H1 (cell line): ENCODE measurements at places on chromosomes 2 and 18. TPM values are rescaled to one million over a fixed set of nuclear protein-coding genes. Genes with fewer than 3 reads are reported as not detected.

DNA sequence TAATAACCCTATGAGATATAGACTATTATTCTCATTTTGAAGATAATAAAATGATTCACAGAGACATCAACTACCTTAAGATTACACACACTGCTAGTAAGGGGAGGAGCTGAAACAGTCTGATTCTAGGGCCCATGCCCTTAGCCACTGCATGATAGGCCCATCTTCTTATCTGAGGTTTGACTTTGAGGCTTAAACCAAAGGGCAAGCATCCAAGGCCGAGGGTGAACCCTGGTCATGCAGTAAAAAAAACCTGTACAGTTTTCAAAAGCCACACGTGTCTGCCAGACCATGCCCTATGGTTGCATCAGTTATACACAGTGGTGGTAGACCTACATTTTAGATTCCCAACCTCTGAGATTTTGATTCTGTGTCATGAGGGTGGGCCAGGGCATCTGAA lies 44.8 kb downstream of the POLE4 start:
- no peak for DNase-seq

GRCh38 chr2:28751956-28752630 lies 463 bp downstream of the PPP1CB start:
- no peak for DNase-seq

GRCh38 chr2:58616961-58617360 lies 375.8 kb upstream of the FANCL start:
- no peak for DNase-seq

DNA sequence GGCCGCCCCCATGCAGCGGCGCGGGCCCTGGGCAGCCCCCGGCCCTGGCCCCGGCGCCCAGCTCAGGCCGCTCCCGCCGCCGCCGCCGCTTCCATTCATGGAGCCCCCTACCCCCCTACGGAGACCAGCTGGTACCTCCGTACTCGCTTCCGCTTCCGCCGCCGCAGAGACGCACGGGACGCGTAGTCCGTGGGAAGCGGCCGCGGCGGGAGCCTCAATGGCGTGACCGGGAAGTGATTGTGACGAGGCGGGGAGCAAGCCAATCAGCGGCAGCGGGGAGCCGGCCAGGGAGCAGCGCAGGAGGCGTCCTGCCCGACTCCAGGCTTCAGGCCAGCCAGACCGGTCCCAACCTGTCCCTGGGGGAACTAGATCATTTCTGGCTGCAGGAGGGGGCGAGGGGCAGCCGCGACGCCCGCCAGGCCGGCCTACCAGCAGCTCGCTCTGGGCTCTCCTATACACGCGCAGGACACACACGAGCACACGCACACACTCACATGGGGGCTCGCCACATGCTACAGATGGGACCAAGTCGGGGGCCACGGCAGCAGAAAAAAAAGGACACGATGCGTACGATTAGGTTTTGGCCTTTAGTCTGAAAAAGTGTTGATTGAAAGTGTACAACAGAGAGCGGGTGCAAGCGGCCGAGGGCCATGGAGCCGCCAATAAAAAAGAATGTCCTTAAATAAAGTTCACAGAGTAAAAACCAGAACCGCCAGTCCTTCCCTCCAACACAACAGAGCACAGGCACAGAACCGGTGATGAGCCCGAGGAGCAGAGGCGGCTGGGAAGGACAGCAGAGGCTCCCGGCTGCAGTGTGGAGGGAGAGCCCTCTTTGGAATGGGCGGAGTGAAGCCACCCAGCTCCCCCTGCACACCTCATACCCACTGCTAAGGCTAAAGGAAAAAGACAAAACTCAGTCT lies at the start of gene ZNF513:
Gene ZNF513 (minus strand): TSS at position 109 of the 920 bp plus-strand sequence. CDS start 208 bp downstream, outside the sequence.
- peak; percentile 94 for DNase-seq

The MYO1B gene
- 55.5 and 61.2 TPM in 2 replicates for total RNA-seq

The SDC1 gene
- 45.3 and 46.3 TPM in 2 replicates for total RNA-seq

The TNP1 gene
- total RNA-seq: not detected in 2 replicates
